Hematopoietic multipotent progenitor cell treated with erythropoietin and hydrocortisone succinate and interleukin-3 and kit ligand, for 15 days (in vitro differentiated cells): ENCODE measurements at places on chromosomes 7 and 10.

DNA sequence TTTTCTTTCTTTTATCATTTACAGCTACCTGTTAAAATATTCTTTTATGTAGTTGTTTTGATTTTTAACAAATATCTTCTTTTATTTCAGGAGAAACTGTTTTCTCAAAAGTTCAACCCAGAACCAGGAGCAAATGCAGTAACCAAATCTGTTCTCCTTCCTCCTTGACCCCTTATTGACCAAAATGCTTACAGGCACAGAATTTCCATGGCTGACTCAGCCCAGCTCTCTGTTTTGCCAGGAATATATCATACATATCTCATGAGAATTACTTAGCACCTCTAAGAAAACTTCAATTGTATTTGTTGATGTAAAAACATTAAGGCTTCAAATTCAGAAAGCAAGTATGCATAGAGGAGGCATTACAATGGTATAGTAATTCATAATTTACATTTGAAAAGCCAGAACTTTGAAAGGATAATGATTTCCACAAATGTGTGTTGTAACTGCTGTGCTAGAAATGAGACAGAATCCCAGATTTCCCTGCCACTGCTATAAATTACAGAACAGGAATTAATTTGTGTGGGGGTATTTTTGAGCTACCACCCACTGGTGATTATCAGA is 2.2 kb downstream of the GSAP start:
- DNase-seq: no peak

- no peak for DNase-seq
Observed at GRCh38 chr7:96169439-96169838, 152.5 kb downstream of the SLC25A13 start.

DNA sequence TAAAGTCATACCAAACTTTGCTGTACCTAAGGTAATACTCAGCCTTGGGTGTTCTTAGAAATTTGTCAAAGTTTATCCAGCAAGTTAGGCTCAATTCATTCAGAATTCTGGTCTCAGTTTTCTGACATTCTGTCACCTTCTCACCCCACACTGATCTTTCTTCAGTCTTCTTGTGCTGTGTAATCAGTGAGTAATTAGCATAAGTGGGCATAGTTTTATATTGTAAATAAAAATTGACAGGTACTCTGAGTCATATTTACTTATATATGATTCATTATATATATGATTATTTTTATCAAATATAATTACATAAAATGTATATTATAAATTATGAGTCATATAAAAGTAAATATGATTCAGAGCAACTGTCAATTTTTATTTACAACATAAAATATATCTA is 170.9 kb upstream of the MAGI2 start:
- no peak for DNase-seq

- DNase-seq: no peak
Observed at GRCh38 chr10:78309536-78310237, 276.0 kb downstream of the RPS24 start.

DNA sequence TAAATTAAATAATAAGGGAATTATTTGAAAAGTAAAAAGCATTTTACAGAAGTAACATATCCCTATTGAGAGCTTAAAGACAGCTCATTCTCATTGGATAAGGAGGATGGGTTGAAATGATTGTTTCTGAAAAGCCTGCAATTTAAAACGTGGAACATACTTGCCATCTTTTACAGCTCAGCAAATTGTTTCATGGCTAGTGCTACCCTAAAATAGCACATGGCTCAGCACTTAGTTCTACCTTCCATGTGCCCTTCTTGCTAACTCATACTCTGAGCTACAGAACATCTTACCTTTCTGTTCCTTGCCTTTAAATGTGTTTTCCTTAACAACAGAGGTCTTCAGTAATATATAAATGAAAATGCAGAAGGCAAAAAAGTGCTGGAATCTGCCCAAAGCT is 8.6 kb downstream of the SEMA3C start:
- no peak for DNase-seq
